ENCODE measurements at places on chromosomes 7 and 10.

- DNase-seq = no peak
Measured at GRCh38 chr7:70384891-70385290, 747.1 kb upstream of the GALNT17 start.

- no peak for DNase-seq
Measured at GRCh38 chr10:92265687-92266258, 25.1 kb downstream of the CPEB3 start.

DNA sequence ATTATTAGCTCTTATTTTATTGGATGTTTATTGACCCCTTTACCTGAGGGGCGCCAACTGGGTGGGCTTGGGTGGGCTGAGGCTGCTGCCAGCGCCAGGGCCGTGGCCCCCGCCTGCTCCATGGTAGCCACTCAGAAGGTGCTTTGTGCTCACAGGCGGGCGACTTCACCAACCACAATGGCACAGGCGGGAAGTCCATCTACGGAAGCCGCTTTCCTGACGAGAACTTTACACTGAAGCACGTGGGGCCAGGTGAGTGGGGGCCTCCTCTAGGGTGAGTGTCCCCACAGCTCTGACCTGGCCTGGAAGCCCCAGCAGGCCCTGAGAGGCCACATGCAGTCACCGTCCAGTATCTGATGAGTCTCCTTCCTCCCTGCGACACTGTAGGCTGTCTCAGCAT lies 4.1 kb downstream of the PPIF start:
- DNase-seq = no peak

- DNase-seq = no peak
Measured at GRCh38 chr7:25716421-25716820, 435.6 kb upstream of the NFE2L3 start.

- no peak for DNase-seq
Measured at GRCh38 chr10:4685904-4686643, 139.9 kb upstream of the AKR1E2 start.

GRCh38 chr7:78703391-78703790 lies 750.1 kb downstream of the MAGI2 start:
- DNase-seq = no peak

DNA sequence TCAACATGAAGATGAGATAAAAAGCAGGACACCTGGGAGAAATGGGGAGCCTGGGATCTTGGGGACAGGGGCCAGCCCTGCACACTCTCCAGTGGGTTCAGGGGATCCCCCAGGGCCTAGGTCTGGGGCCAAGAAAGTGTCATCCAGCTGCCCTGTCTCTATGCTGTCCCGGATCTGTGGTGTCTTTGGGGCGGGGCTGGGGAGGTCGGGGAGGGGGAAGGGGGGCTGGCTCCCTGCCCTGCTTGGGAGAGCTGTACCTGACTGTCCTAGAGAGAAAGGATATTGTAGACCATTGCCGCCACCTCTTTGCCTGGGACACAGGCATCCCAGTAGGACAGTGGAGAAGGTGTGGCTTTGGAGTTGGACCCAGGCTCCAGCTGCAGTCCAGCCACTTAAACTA lies 7.0 kb upstream of the SPACDR start:
- DNase-seq = no peak

GRCh38 chr7:94874036-94874785 lies 33.2 kb upstream of the PPP1R9A start:
- DNase-seq = no peak

GRCh38 chr7:39838326-39838725 lies 111.7 kb upstream of the CDK13 start:
- DNase-seq = no peak
